ENCODE measurements at places on chromosomes 16 and 17. TPM values are rescaled to one million over a fixed set of nuclear protein-coding genes. Genes with fewer than 3 reads are reported as not detected.

DNA sequence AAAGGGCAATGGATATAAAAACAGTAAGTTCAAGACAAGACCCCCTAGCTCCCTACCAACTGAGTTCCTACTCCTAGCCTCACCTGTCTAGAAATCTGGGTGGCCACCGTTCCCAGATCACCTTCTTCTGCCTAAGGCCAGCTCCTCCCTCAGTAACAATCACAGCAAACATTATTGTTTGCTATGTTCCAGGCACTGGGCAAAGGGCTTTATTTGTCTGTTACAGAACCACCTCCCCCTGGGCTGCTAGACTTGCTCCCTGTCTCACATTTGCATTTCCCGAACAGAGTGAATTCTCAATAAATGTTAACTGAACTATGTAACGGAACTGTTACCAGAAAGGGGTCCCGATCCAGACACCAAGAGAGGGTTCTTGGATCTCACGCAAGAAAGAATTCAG is 6.8 kb downstream of the LRRC3C start:
- no peak overlapping the region for H3K27ac ChIP-seq
- H3K4me1 ChIP-seq: peaks cover 4% of the 10 kb centered on the region
- no peaks in the 10 kb centered on the region for H3K36me3 ChIP-seq
- H3K4me3 ChIP-seq: no peak overlapping the region

DNA sequence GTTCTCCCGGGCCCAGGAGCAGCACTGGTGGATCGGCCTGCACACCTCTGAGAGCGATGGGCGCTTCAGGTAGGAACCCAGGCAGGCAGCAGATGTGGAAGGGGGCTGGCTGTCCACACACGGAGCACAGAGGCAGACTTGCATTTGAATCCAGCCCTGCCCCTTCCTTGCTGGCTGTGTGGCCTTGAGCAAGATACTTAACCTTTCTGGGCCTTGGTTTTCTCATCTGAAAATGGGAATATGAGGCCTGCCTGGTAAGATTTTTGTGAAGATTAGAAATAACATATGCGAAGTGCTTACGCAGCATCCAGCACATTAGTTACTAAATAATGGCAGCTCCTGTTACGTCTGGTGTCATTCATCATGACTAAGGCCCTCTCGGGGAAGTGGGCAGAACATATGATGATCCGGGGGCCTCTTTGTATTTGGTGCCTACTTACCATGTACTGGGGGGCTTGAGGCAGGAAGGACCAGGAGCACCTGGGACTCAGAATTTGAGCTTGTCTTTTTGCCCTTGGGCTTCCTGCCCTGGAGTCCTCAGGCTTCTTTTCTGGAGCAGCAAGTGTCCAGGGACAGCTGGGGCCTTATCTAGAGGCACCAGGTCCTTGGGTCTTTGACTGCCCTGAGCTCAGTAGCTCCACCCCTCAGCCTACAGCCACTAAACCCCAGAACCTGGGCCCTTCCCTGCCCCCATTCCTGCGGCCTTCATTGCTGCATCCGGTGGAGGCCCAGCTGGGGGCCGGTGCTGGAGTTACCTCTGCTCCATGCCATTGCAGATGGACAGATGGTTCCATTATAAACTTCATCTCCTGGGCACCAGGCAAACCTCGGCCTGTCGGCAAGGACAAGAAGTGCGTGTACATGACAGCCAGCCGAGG is 53.8 kb downstream of the MRC2 start:
- no peak for DNase-seq
- H3K27me3 ChIP-seq: no peaks in the 10 kb centered on the region
- H3K36me3 ChIP-seq: peaks cover 42% of the 10 kb centered on the region
- no peak overlapping the region for H3K4me3 ChIP-seq
- H3K4me1 ChIP-seq: peaks cover 34% of the 10 kb centered on the region
- no peak overlapping the region for H3K27ac ChIP-seq

DNA sequence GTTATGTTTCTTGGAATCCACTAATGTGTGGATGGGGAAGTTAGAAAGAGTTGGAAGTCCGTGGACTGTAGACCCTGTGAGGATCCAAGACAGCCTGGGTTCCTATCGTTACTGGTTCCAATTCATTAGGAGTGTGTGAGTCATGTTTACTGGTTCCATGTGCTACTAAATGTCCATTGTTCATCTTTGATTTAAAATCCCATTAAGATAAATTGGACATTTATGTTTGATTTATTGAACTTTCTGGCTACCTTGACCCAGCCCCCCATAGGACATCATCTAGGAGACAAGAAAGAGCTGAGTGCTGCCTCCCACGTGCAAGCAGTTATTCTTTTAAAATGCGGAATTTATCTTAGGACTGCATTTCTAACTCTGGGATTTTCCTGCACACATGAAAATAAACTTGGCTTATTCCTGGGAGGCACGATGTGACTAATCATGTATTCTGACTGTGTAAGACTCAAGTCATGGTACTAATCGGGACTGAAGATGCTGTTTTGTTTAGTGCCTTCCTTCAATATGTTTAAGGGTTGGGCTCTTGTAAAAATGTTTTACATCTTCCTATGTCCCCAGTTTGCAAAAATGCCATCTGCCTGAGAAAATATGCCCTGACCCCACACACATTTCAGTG is 53.4 kb downstream of the RGS9 start:
- no peak overlapping the region for H3K4me3 ChIP-seq
- no peaks in the 10 kb centered on the region for H3K27me3 ChIP-seq
- no peaks in the 10 kb centered on the region for H3K4me1 ChIP-seq
- H3K36me3 ChIP-seq: peaks cover 3% of the 10 kb centered on the region

DNA sequence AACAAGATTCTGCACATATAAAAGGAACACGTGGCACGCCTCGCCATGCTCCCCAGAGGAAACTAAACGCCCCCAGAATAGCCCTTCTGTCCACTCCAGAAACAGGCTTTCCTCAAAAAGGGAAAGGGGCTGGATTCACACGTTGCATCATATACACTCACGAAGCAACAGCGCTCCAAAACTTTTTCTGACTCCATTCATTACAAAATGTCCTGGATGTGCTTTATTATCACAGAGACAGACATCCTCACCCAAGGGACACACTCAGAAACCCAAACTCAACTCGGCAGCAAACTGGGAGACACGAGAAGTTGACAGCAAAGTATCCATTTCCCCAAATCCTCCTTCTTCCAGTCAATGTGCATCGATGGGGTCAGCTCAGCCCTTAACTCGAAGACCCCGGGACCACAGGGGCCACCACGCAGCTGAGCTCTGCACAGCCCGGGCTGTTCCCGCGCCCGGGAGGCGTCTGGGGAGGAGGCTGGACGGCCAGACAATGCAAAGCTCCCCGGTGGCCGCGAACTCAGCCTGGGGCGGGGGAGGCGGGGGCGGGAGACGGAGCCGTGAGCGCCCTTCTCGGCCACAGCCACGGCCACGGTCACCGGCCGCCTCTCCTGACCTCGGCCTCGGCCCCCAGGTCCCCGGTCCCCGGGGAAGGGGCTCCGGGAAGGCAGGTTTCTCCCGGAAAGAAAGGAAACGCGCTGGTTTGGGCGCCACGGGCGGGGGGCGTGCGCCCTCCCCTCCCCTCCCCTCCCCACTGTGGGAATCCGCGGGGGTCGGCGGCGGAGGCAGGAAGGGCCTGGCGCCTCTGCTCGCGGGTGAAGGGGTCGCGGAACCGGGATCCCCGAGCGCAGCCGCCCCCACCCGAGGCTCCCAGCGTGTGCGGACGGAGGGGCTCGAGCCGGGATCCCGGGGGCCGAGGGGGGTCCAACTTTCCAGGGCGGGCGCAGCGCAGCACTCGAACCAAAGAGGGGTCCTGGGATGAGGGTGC is 1.2 kb downstream of the NXN start:
- H3K36me3 ChIP-seq: no peaks in the 10 kb centered on the region
- peak overlapping the region; percentile 63 for H3K4me3 ChIP-seq
- peaks cover 21% of the 10 kb centered on the region for H3K4me1 ChIP-seq
- peak overlapping the region; percentile 61 for H3K27ac ChIP-seq
- DNase-seq: peak; percentile 53

DNA sequence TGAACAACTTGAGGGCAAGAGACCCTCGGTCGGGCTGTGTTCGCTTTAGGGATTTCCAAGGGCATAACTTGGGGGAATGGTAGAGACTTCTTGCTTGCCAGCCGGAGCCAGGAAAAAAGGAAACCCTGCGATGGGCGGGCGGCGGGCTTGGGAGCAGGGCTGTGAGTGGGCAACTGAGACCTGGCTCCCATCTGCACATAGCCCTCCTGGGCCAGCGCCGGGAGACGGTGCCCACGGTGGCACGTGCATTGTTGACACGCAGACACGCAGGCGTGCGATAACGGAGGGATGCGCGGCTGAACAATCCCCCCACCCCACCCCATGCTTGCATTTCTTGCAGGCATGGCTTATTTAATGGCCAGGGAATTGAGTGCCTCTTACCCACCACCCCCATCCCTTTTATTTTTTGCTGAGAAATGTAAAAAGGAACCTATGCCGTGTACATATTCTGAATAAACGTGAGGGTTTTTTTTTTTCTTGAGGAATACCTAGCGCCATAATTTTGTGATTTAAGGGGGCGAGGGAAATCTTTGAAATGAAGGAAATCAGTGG is 17.1 kb upstream of the ZFHX3 start:
- H3K27me3 ChIP-seq: peaks cover 100% of the 10 kb centered on the region
- H3K27ac ChIP-seq: peak overlapping the region; percentile 65
- no peak overlapping the region for H3K4me3 ChIP-seq
- no peaks in the 10 kb centered on the region for H3K36me3 ChIP-seq
- peaks cover 51% of the 10 kb centered on the region for H3K4me1 ChIP-seq

DNA sequence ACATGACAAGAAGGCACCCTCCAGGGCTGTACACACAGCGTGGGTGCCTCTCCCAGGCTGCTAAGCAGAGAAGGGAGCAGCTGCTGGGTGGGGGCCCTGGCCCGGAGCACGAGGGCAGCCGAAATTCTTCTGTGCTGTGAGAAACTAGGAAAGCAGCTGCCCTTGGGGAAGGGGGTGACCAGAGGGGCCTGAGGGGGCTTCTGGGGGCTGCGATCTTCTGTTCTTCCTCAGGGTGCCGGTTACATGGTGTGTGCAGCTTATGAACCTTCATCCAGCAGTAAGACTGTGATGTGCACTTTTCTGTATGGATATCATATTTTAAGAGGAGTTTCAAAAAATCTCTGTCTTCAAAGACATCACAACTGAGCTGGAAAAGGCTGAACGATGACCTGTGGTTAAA is 43.2 kb upstream of the METRNL start:
- H3K27me3 ChIP-seq: no peaks in the 10 kb centered on the region
- no peak overlapping the region for H3K4me3 ChIP-seq
- no peak overlapping the region for H3K27ac ChIP-seq
- H3K4me1 ChIP-seq: peaks cover 13% of the 10 kb centered on the region
- DNase-seq: no peak
- peaks cover 39% of the 10 kb centered on the region for H3K36me3 ChIP-seq

GRCh38 chr17:21166595-21167210 is 39.9 kb downstream of the DHRS7B start:
- peaks cover 2% of the 10 kb centered on the region for H3K36me3 ChIP-seq
- peak overlapping the region; percentile 29 for H3K27ac ChIP-seq
- no peaks in the 10 kb centered on the region for H3K27me3 ChIP-seq
- no peak overlapping the region for H3K4me3 ChIP-seq
- H3K4me1 ChIP-seq: peaks cover 21% of the 10 kb centered on the region
- DNase-seq: no peak

GRCh38 chr17:31007695-31008373 is 37.0 kb downstream of the RNF135 start:
- peak overlapping the region; percentile 81 for H3K27ac ChIP-seq
- DNase-seq: no peak
- H3K4me3 ChIP-seq: peak overlapping the region; percentile 57
- no peaks in the 10 kb centered on the region for H3K36me3 ChIP-seq

DNA sequence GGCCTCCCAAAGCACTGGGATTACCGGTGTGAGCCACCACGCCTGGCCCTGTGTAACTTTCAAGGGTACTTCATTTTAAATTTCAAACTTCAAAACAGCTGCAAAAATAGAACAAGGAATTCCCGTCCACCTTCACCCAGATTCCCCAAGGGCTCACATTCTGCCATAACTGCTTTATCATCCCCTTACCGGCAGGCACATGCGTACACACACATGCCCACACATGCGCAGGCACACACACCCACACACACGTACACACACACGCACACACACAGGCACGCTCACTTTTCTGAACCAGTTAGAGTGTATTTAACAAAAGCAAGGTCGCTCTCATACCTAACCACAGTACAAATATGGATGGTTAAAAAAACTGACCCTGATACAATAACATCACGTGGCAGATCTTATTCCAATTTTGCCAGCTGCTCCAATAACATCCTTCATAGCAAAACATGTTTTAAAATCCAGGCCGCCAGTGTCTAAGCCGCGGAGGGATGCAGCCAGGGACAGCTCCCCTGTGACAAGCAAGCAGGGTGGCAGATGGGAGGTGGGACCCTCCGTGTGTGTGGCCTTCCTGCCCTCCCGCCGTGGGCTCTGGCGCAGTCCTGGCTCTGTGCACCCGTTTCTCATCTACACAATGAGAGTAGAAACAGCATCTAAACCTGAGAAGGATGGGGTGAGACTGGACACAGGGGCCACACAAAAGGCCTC is 23.1 kb downstream of the PDIA2 start:
- H3K36me3 ChIP-seq: peaks cover 81% of the 10 kb centered on the region
- no peaks in the 10 kb centered on the region for H3K27me3 ChIP-seq

STAC2 gene
- 2.6 TPM for total RNA-seq

SLC5A11 gene
- not detected for total RNA-seq
